ENCODE measurements at places on chromosomes 5 and 9.

GRCh38 chr5:133828722-133829121 is 139.7 kb downstream of the C5orf15 start:
- DNase-seq: no peak

DNA sequence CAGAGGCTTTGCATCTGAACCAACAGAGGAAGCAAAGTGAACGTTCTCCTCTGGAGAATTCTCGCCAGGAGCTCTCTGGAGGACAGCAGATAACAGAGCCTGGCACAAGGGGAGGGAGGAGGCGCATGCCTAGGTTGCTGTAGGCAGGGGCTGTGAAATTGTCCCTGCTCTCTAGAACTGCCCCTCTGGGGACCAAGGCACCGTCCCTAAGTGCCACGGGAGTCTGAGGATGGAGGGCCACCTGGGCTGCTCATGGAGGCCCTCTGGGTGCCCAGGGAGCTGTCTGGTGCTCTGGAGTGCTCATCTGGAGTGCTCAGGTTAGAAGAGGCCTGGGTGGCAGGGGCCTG is 77.6 kb downstream of the CACNA1B start:
- DNase-seq: no peak

DNA sequence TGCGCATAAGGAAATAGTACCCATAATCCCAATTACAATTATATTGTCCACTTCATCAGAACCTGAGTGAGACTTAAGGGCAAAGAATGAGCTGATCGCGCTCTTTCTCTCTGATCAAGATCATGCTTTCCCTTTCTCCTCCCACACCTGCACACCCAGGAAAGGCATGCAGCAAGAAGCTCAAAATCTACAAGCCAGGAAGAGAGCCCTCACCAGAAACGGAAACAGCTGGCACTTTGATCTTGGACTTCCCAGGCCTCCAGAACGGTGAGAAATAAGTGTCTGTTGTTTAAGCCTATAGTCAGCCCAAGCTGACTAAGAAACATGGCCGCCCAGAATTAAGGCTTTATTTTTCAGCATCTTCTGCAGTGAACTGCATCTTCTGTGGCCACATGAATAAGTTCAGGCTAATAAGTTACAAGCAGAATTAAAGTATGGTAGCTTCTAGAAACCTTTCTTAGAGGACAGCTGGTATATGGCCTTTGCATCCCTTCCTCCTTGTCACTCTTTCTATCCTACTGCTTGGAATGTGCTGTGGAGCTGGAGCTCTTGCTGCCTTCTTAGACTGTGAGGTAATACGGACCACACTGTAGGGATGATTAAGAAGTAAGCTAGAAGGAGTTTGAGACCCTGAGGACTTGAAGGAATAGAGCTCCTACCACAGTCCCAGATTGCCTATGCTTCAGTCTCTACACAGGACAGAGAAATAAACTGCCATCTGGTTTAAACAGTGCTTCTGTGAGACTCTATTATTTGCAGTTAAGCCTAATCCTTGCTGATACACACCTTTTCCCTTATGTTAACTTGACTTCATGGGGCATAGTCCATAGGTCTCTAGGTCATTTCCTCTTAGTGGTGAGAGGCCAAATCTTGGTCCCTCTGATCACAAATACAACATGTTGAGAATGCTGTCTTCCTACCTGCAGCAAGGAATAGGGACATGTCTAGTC is 17.2 kb downstream of the OR2S2 start:
- DNase-seq: no peak

GRCh38 chr9:111525056-111525977 is at the start of gene ZNF483:
ZNF483 (plus strand) TSS chr9:111525179; CDS start chr9:111527396, 2,217 bp downstream.
- peak; percentile 37 for DNase-seq

DNA sequence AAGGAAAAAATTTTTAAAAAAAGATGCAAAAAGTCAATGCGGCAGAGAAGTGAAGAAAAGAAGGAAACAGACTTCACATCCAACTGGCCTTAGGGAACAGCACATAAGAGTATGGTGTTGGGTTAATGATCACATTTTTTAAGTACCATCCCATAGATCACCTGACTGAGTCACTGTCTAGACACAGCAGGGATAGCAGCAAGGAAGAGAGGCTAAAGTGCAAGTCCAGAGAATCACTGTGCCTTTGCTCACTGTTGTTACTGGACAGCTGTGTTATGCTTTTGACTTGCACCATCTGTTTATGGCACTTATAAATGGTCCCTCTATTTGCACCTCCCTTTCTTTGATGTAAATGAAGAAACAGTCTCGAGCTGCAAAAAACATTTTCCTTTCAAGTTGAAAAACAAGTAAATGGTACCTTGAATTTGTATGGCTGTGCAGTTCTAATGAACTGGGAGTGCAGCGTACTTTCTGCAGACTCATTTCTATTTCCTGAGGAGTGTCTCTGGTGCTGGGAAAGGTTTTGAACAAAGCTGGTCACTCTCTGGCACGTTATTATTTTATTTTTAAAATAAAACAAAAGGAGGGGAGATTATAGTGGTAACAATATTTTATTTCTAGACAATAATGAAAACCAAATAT is 84.2 kb downstream of the TRPM6 start:
- no peak for DNase-seq

DNA sequence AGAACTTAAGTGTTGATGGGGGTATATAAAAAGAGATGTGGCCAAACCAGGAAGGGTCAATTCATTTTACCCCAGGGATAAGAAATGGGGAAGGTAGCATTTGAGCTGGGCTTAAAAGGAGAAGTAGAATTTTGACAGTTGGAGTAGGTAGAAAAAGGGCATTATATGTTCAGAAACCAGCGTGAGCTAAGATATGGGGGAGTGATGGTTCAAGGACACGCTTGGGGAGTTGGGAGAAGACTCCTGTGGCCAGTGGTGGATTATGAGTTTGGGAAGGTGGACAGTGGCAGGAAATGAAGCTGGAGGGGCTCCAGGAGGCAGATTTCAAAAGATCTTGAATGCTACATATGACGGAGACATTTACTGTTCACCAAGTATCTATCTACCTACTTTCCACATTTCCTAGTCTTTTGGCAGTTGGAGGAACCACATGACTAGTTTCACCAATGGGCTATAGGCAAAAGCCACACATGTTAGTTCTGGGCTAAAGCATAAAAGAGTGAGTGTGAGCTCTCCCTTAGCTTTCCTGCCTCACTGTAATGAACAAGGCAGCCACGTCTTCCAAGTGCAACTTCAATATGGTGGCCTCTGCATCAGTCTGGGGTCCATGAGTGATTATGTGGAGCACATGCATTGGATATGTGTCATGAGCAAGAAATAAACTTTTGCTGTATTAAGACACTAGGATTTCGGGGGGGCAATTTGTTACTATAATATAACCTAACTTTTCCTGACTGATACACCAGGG is 15.7 kb upstream of the GSN start:
- no peak for DNase-seq

DNA sequence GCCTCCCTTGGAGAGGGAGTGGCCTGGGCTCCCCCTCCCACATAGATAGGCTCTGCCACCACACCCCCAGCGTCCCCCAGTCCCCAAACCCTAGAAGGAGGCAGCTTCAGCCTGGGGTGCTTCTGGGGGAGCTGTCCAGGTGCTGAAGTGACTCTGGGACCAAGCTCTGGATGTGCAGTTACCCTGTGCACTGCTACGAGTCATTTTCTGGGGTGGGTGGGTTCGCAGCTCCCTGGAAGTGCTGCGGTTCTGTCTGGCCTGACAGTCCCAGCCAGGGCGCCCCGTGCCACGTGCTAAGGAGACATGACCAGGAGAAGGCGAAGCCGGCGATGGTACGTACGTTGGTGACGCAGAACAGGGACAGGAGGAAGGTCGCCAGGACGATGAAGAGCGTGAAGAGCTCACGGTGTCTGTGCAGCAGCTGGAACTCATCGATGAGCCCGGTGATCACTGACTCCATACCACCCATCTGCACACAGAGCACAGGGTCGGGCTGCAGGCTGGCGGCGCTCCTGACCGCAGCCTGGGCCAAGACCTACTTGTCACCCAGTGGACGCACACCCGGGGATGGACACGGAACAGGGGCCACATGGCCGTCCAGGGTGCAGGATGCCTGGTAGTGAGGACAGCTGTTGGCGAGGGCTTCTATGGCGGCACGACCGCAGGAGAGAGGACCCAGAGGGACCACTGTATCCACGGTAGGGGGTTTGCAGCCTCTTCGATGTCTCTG is 35.7 kb downstream of the SLC6A3 start:
- peak; percentile 47 for DNase-seq

GRCh38 chr9:124940521-124940893 is 376 bp downstream of the GOLGA1 start:
- DNase-seq: no peak

DNA sequence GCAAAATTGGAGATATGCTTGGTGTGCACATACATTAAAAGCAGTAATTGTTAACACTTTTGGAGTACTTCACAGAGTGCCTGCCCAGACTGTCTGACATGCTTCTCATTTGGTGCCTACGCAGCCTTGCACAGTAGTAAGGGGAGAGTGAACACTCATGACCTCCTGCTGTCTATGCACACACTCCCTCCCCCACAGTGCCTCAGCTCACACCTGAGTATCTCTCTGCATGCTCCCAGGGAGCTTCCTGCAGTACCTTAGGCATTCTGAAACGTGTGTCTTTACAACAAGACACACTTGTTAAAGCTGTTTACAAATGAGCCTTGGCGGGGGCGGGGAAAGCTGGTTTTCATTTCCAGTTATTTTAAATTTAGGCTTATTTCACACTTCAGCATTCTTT is 18.0 kb downstream of the MAP3K1 start:
- DNase-seq: no peak
